ENCODE measurements at places on chromosomes 12 and 14.

DNA sequence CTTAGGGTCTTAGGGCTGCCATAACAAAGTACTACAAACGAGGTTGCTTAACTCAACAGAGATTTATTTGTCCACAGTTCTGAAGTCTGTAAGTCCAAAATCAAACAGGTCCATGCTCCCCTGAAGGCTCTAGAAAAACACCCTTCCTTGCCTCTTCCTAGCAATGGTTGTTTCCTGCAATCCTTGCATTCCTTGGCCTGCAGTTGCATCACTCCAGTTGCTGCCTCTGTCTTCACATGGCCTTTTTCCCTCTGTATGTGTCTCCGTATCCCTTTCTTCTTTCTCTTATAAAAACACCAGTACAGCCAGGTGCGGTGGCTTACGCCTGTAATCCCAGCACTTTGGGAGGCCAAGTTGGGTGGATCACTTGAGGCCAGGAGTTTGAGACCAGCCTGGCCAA, 17.4 kb downstream of the KCNMB4 start:
- no peak for DNase-seq

DNA sequence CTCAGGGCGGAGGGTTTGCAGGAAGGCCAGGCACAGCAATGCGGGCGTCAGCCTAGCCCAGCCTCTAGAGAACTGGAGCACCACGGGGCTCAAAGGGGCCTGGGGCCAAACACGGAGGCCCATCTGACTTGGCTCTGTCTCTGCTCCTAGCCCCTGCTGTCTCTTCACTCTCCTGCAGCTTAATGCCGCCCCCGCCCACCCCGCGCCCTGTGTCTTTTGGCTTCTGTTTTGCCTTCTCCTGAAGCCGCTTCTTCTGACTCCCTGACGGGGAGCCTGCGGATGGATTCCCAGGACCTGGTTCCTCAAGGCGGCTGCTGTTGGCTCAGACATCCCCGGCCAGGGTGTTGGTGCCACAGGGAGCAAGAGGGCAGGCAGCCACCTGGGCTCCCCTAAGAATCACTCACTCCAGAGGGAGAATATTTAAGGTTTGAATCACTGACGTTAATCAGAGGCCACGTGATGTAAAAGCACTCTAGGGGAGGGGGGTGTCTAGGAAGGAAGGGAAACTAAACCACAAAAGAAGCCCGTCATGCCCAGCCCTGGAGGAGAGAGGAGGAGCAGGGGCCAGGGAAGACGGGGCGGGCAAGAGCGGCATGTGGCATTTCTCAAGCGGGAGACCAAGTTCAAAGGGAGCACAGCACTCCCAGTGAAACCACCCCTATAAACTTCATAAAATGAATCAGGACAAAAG, 36.9 kb upstream of the PRMT8 start:
- DNase-seq, result no peak

DNA sequence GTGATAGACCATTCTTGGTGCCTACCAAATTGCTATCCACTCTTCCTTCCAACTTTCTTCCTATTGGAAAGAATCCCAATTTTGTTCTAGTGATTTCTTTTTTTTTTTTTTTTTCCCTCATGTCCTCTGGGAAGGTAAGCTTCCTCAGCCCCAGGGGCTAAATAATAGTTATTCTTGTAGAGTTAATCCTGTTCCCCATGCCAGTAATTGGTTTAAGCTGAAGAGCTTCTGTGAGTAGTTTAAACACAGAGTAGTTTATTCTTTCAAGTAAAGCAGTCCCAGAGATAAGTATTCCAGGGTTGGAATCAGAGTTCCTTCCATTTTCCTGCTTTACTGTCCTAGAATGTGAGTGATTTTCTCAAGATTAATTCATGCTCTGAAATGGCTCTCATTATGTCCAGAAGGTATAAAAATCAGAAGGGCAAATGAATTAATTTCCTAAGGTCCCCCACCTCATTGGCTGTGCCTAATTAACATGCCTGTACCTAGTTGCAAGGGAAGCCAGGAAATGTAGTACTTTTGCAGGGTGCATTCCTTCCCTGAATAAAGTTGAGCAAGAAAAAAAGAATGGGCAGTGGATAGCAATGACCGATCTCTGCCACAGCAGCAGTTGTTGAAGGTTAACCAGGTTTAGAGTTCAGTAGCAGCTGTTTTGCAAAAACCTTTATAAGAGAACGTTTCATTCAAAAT, 97.8 kb downstream of the PLEKHA5 start:
- DNase-seq, result no peak

GRCh38 chr12:68344126-68344525, 12.0 kb upstream of the MDM1 start:
- no peak for DNase-seq
